ENCODE measurements at places on chromosomes 11 and 22.

DNA sequence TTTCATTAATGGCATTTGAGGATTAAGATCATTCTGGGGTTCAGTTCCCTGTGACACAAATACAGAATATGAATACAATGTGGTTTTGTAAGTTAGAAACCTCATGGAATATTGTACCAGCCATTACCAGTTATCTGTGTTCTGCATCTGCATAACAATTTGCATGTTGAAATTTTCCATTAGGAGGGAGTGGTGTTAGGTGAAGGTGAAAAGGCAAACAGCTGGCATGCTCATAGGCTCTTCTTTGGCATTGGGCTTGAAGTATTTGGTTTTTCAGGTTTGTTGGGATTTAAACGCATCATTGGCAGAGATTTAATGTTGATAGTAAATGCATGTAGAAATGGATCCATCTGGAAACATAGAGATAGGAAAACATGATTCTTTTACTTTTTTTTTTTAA is 18.6 kb downstream of the RTN3 start:
- no peak for DNase-seq

- no peak for DNase-seq
These were observed 10.5 kb downstream of the GRK2 start for GRCh38 chr11:67276781-67277230.

GRCh38 chr11:134224710-134225664 is 516 bp downstream of the VPS26B start:
- peak; percentile 68 for DNase-seq

DNA sequence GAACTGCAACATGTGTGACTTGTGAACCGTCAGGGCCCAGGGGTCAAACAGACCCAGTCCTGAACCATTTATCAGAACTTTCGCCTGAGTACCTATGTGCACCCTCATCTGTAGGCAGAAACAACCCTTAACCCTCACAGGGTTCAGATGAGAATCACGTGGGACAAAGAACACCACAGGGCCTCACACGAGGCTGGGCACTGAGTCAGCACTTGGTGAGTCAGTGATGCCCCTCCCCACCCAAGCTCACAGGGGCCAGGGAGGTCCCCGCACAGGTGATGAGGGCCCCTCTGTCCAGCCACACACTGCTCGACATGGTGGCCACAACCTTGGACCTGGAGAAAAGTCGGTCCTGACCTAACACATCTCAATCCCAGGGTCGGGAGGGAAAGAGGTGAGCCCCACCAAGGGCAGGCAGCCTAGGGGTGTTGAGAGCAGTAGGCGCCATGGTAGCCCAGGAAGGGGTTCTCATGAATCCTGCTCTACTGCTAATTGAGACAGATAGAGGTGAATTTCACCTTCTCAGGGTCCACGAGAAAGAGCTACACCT is 176.4 kb downstream of the SHANK2 start:
- DNase-seq: no peak

DNA sequence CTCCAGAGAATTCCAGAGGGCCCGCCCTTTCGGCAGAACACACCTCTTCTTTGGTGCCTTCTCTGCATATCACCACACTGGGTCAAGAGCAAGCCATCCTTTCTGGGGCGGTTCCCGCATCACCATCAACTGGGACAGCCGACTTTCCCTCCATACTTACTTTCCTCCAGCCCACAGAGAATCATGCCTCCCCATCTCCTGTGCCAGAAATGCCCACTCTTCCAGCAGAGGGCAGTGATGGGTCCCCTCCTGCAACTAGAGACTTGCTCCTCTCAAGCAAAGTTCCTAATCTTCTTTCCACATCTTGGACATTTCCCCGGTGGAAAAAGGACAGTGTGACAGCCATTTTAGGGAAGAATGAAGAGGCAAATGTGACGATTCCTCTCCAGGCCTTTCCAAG is 157.7 kb downstream of the C11orf91 start:
- peak; percentile 56 for DNase-seq

- DNase-seq: no peak
These were observed 18.7 kb downstream of the PPM1F start for GRCh38 chr22:21933910-21934309.

DNA sequence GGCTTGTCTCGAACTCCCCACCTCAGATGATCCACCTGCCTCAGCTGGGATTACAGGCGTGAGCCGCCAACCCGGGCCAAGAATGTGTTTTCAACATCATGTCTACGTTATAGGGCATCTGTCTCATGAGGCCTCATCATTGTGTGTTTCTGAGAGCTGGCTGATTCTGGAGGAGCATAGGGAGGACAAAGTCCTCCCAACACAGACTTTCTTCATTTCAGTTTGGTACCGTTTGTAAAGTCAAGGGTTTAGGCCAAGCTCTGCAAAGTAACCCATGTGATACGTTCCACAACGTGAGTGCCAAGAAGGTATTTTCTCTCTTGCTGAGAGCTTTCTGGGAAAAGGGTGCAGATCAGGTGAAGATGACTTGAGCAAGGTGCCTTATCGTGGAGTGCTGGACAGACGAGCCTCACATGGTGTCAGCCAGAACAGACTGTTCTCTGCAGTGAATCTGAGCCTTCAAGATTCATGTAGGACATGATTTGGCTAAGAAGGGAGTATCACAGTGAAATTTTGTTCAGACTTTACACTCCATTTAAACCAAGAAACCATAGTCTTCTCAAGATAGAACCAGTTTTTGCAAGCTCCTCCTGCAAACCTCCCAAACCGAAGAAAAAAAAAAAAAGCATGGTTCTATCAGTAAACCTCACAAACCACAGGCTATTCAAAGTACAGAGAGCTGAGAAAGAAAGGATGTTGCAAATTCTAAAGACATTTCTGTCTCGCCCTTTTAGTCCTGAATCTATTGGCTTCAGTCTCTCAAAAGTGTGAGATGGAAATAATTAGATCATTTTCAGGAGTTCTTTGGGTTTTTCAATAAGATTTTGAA is 71.7 kb downstream of the DBX1 start:
- DNase-seq: no peak

DNA sequence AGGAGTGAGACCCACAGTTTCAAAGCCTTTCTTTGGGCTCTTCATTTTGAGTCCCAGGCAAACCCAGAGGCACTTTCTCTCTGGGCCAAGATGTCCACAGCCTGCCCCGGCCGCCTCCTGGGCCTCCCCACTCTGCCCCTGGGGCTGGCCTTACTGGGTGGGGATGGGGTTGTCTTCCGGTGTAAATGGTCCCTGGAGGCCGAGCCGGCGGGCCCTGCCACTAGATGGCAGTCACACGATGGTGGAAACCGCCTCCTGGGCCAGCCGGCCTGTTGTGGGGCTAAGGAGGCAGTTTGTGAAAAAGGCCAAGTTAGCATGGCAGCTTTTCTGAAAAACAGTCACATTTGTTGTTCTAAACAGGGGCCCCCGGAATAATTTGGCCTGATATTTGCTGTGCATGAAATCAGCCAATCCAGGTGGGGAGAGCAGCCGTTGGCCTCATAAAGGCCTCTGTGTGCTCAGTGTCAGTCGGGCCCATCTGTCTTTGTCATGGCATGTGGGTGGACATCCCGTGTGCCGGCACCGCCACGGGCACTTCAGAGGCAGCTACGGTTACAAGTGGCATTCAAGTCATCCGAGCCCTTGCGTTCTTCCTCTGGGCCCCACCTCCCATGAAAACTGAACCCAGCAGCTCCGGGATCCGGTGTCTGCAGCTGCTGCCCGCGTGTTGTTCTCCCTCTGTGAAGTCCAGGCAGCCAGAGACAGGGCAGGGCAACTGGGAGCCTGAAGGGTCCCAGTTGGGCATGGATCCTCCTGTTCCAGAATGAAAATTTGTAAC is 6.5 kb downstream of the MRPL23 start:
- no peak for DNase-seq

DNA sequence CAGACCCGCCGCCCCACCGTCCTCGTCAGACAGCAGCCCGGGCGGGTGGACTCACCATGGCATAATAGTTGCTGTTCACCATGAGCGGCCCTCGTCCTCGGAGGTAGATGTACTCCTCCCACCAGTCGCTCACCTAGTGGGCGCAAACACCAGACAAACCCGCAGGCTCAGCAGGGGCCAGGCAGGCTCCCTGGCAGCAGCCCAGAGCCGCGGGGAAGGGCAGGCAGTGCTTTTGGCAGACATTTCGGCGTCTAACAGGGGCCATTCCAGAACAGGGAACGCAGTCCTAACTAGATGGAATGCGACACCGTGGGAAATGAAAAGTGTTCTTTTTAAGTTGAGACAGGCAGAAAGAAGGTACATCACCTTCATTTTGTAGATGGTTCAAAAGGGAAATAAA is 44.9 kb downstream of the CPT1A start:
- no peak for DNase-seq

DNA sequence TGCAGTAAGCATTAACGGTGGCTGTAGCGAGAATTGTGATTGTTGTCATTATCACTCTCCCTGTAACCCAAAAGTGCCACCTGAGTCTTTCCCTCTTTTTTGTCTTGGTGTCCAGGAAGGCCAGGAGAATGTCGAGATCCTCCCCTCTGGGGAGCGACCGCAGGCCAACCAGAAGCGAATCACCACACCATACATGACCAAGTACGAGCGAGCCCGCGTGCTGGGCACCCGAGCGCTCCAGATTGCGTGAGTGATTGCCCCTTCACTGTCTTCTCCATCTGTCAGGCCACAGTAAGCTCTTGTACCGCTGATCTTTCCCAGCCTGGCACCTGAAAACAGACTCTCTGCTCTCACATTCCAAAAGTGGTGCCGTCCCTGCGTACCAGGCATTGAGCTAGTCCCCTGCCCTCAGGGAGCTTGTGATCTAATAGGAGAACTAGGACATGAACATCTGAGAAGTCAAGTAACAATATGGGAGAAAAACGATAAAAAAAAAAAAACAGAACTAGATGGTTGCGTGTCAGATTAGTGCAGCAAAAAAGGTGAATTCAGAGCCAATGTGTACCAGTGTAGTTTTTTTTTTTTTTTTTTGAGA is 5.8 kb downstream of the POLR2F start:
- DNase-seq: no peak

- DNase-seq: no peak
These were observed 82.5 kb downstream of the MAML2 start for GRCh38 chr11:96260532-96260931.

- DNase-seq: no peak
These were observed 10.9 kb upstream of the FCHSD2 start for GRCh38 chr11:73152861-73153483.

GRCh38 chr11:126507646-126508045 is 152.2 kb downstream of the ST3GAL4 start:
- DNase-seq: no peak

GRCh38 chr11:133898770-133899115 is 53.4 kb upstream of the SPATA19 start:
- DNase-seq: no peak

DNA sequence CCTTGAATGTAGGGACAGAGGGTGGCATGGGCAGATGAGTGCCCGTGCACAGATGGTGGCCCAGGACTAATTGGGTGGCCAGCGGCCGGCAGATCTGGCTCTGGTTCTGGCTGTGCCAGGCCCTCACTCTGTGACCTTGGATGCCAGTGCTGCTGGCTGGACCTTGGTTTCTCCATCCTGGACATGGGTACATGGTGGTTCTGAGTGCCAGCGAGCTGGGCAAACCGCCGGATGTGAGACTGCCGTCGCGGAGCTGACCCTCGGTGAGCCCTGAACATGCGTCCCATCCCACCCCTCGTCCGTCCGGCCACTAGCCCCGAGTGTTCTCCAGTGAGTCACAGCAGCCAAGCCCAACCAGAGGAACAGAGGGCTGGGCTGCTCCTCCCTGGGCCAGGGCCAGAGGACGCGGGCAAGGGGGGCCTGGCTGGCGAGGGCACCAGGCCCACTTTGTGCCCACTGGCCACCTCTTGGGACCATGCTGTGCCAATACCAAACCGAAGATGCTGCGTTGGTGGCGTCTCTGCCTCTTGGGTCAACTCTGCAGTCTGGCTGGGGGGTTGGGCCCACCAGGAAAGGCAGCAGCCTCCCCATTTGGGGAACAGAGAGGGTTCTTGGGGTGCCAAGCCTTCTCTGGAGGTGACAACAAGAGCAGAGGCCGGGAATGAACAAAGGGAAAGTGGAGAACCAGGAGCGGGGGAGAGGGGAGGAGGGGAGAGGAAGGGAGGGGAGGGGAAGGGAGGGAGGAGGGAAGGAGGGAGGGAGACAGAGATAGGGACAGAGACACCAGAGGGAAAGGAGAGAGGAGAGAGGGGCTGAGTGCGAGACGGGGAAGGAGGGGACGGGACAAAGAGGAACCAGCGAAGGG is 10.7 kb downstream of the LSP1 start:
- DNase-seq: no peak

DNA sequence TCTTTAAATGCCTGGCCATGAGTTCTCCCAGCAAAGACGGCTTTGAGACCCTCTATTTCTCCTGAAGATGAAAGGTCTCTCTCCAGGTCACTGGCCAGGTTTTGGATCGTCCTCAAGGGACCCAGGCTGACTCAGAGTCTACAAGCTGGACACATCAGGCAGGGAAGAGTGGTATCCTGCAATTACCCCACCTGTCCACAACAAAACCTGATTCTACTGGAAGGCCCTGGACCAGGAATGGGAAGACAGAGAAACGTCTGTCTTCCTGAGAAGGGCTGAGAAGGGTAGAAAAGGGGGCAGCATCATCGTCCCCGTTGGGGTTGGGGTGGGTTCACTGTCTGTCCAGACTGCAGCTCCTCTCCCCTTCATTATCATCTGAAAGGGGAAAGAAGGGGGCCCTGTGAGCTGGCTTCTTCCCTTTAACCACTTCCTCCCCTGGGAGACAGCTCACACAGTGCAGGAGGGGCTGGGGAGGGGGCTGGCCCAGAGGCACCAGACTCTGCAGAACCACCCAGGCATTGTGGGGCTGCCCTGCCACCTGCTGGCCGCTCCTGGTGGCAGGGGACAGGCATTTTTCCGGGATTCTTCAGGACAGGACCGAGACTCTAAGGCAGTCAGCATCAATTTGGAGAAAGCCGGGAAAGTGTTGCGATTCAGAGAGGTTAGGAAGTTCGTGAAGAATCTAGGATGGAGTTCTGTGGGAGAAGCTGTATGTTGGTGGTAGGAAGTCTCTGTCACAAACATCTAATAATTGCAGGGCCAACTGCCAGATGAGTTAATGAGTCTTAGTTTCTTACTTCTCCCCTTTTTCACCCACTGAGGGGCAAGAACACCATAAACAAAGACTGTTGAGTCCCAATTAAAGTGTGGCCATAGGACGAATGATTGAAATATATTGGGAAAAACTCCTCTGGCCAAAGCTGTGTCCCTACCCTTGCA is 57.6 kb downstream of the SYN3 start:
- no peak for DNase-seq

DNA sequence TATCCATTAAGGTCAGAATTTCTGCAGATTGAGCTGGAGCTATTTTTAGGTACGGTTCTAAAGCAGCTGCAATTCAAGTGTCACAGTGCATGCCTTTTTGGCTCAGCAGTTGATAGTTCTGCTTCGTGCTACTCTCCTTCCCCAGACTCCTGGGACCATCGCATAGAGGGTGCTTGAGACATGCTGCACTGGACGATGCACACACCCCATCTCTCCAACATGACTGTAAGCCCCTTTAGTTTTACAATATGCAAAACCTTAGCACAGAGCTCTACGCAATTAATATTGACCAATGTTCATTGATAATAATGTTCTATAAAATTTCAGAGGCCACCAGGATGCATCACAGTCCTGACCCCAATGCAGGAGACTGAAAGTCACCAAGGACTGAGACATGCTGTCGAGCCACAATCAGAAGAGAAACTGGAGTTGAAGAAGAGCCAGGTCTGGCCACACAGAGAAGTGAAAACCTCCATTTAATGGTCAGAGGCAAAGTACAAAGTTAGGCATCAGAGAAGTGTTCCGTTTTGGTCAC is 120.9 kb upstream of the ZC3H12C start:
- DNase-seq: no peak

- DNase-seq: no peak
These were observed 19.5 kb downstream of the BLID start for GRCh38 chr11:122096272-122097112.

- DNase-seq: no peak
These were observed 1.8 kb downstream of the OPCML start for GRCh38 chr11:133530501-133530835.
